ENCODE measurements at places on chromosomes 6 and 20.

GRCh38 chr6:128605961-128606360 lies 85.6 kb upstream of the PTPRK start:
- no peak for DNase-seq

- no peak for DNase-seq
Measured at GRCh38 chr6:149752600-149753373, 3.2 kb downstream of the PCMT1 start.

GRCh38 chr20:7695635-7696034 lies 244.6 kb downstream of the HAO1 start:
- no peak for DNase-seq

- DNase-seq, result no peak
Measured at GRCh38 chr6:108549741-108550140, 11.0 kb upstream of the FOXO3 start.

DNA sequence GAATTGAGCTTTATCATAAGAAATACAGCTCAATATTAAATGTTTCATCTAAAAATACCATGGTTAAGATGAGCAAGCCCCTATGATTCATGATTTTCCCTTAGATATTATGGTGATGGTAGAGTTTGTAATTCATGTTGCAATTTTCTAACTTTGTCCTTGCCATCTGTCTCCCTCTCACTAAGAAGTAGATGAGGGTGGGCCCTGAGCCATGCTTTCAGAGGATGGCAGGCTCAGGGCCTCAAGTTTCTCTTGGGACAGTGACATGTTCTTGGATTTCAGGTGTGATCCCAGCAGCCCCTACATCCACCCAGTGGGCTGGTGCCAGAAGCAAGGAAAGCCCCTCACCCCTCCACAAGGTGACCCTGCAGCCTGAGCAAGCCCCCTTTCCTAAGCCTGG lies 25.6 kb downstream of the L3MBTL1 start:
- no peak for DNase-seq
